ENCODE measurements at places on chromosomes 7 and 10. TPM values are rescaled to one million over a fixed set of nuclear protein-coding genes. Genes with fewer than 3 reads are reported as not detected.

Gene GPC2
- 1.9 TPM for total RNA-seq

DNA sequence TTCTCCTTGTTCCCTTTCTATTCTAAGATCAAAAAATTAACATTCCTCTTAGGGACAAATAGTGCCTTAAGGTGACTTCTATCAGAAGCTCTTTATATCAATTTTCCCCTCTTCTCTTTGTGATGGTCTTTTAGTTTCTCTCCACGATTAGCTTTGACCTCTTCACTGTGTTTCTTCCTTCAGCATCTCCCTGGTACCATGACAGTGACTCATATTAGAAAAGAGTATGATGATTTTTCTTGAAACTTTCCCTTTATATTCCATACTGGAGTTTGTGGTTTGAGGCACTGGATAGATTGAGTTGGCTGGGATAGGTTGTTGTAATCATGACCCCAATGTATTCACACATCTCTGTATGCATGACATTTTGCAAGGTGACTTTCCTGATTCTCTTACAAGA is 335.6 kb upstream of the GLI3 start:
- no peak overlapping the region for H3K4me3 ChIP-seq
- no peak for DNase-seq
- no peaks in the 10 kb centered on the region for H3K36me3 ChIP-seq
- no peak overlapping the region for H3K27ac ChIP-seq

- H3K36me3 ChIP-seq: no peaks in the 10 kb centered on the region
- H3K27me3 ChIP-seq: no peaks in the 10 kb centered on the region
- H3K4me3 ChIP-seq: no peak overlapping the region
- H3K4me1 ChIP-seq: no peaks in the 10 kb centered on the region
- no peak overlapping the region for H3K27ac ChIP-seq
- no peak for DNase-seq
Measured at GRCh38 chr10:80414142-80414895, 6.0 kb downstream of the PRXL2A start.

- H3K4me1 ChIP-seq: no peaks in the 10 kb centered on the region
- H3K27ac ChIP-seq: no peak overlapping the region
- H3K27me3 ChIP-seq: no peaks in the 10 kb centered on the region
- H3K36me3 ChIP-seq: no peaks in the 10 kb centered on the region
- H3K4me3 ChIP-seq: no peak overlapping the region
Measured at GRCh38 chr10:22657566-22658225, 56.7 kb downstream of the PIP4K2A start.

Gene CLRN3
- total RNA-seq: not detected

DNA sequence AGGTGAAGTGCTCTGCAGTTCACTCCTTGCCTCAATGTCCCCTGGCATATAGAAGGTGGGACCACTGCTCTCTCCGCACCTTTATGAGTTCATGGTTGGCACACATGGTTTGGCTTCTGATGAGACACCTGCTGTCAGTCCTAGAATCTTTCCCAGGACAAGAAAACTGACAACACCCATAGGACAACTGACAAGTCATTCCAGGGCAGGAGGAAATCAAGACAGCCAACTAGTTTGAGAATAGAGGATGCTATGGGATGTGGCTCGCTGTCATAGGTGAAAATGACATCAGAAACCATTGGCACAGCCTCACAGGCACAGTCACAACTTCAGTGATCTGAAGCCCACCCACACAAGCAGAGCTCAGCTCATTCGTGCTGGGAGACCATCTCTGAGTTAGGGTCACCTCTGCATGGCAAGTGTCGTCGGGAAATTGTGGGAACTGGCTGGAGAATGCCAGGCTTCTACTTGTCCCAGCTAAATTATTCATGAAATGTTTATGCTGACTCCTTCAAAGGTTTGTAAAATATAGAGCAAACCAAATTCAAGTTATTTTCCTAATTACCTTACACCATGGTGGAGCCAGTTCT is 762.4 kb downstream of the GRID1 start:
- H3K27me3 ChIP-seq: no peaks in the 10 kb centered on the region

Gene LRIT1
- not detected for total RNA-seq

GRCh38 chr10:46299536-46300369 is 13.0 kb downstream of the ANTXRL start:
- H3K4me1 ChIP-seq: no peaks in the 10 kb centered on the region
- H3K27ac ChIP-seq: no peak overlapping the region
- no peak overlapping the region for H3K4me3 ChIP-seq
- no peaks in the 10 kb centered on the region for H3K36me3 ChIP-seq

GRCh38 chr10:79938728-79939406 is 10.0 kb downstream of the SFTPD start:
- H3K4me3 ChIP-seq: no peak overlapping the region
- H3K36me3 ChIP-seq: no peaks in the 10 kb centered on the region
- DNase-seq: peak; percentile 90
- no peaks in the 10 kb centered on the region for H3K27me3 ChIP-seq
- H3K4me1 ChIP-seq: peaks cover 18% of the 10 kb centered on the region
- peak overlapping the region; percentile 61 for H3K27ac ChIP-seq

- H3K4me1 ChIP-seq: peaks cover 70% of the 10 kb centered on the region
- no peaks in the 10 kb centered on the region for H3K36me3 ChIP-seq
- no peak overlapping the region for H3K27ac ChIP-seq
- no peak overlapping the region for H3K4me3 ChIP-seq
Measured at GRCh38 chr7:148709014-148709413, 10.3 kb downstream of the CUL1 start.

GRCh38 chr10:33125522-33126517 is 167.8 kb upstream of the ITGB1 start:
- DNase-seq: peak; percentile 58
- no peak overlapping the region for H3K4me3 ChIP-seq
- no peaks in the 10 kb centered on the region for H3K36me3 ChIP-seq
- peaks cover 12% of the 10 kb centered on the region for H3K4me1 ChIP-seq
- no peak overlapping the region for H3K27ac ChIP-seq

DNA sequence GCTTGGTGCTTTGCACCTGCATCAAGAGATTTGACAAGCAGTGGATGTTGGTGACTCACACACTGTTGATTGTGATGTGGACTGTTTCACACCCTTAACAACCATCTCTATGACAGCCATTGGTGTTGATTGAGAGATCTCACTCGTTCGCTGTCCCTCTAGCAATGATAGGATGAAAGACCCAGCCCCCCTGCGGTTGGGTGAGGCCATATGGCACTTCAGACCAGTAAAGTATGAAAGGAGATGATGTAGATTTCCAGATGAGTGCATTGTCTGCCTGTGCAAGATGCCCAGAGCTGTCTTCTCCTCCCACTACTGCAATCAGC is 138.7 kb upstream of the PRR15 start:
- H3K4me1 ChIP-seq: peaks cover 46% of the 10 kb centered on the region
- H3K36me3 ChIP-seq: no peaks in the 10 kb centered on the region
- H3K4me3 ChIP-seq: peak overlapping the region; percentile 24
- H3K27me3 ChIP-seq: no peaks in the 10 kb centered on the region

GRCh38 chr7:44244282-44244681 is 43.5 kb downstream of the YKT6 start:
- H3K27ac ChIP-seq: no peak overlapping the region
- H3K4me1 ChIP-seq: peaks cover 5% of the 10 kb centered on the region
- peak; percentile 63 for DNase-seq

- no peaks in the 10 kb centered on the region for H3K27me3 ChIP-seq
- H3K27ac ChIP-seq: no peak overlapping the region
- peak; percentile 45 for DNase-seq
Measured at GRCh38 chr7:116315803-116316202, 105.5 kb downstream of the TES start.

DNA sequence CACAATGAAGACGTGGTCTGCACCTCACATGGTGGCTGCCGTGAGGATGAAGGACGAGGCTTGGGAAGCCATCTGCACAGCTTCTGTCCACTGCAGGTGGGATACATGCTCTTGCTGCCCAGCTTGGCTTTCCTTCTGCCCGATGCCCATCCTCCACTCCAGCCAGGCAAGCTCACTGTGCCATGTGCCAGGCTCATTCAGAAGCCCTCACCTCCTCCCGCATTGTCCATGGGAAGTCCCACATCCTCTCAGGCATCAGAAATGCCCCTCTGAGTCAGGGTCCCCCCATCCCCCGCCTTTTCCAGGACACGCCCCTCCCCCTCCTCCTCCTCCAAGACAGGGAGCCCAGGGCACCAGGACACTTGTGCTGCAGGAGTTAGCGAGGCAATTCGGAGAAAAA is 4.6 kb upstream of the NOM1 start:
- H3K27ac ChIP-seq: no peak overlapping the region
- peaks cover 6% of the 10 kb centered on the region for H3K4me1 ChIP-seq
- no peaks in the 10 kb centered on the region for H3K27me3 ChIP-seq
- H3K36me3 ChIP-seq: no peaks in the 10 kb centered on the region

DNA sequence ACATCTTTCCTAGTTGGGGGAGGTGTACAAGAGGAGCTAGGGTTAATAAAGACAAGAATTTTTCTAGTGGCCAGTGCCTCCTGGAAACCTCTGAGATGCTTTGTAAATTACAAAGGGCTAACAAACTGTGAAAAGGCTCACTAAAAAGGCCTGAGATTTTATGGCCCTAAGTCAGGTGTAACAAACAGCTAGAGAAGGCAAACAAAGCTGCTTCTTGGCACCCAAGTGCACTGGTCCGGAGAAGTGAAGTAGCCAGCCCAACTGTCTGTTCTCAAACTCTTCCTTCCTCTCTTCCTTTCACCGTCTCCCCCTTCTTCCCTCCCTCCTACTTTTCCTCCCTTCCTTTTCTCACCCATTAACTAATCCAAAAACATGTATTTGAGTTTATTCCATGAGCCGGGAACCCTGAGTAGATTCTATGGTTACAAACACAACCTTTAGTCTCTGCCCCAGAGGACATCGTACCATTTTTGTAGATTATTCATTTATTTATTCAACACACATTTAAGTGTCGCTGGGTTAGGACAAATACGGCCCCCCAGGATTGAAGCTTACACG is 143.4 kb upstream of the PCGF5 start:
- no peak overlapping the region for H3K27ac ChIP-seq
- no peaks in the 10 kb centered on the region for H3K27me3 ChIP-seq
- H3K36me3 ChIP-seq: no peaks in the 10 kb centered on the region
- no peak for DNase-seq
- H3K4me3 ChIP-seq: no peak overlapping the region
- no peaks in the 10 kb centered on the region for H3K4me1 ChIP-seq

GRCh38 chr7:138773817-138774216 is 24.0 kb upstream of the TMEM213 start:
- no peaks in the 10 kb centered on the region for H3K36me3 ChIP-seq
- H3K4me1 ChIP-seq: no peaks in the 10 kb centered on the region
- no peaks in the 10 kb centered on the region for H3K27me3 ChIP-seq
- H3K27ac ChIP-seq: no peak overlapping the region

Gene LIPK
- total RNA-seq: not detected

DNA sequence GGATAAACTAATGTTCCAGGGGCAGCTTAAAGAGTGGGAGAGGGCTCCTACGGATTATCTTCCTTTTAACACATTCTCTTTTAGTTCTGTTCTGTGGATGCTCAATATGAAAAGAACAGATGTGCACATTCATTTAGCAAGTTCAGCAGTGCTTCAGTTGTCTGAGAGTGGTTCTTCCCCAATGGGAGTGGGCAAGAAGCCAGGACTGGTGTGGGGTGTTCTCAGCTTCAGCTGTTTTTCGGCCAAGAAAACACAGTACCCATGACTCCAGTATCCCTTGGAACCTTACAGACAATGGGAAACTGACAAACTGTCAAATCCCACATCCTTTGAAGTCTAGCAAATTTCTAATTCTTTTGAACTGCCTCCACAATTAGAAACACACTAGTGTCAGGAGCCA is 71.5 kb upstream of the LRRC17 start:
- H3K27ac ChIP-seq: no peak overlapping the region
- no peaks in the 10 kb centered on the region for H3K27me3 ChIP-seq
- H3K4me3 ChIP-seq: no peak overlapping the region
- H3K4me1 ChIP-seq: no peaks in the 10 kb centered on the region
- DNase-seq: no peak

DNA sequence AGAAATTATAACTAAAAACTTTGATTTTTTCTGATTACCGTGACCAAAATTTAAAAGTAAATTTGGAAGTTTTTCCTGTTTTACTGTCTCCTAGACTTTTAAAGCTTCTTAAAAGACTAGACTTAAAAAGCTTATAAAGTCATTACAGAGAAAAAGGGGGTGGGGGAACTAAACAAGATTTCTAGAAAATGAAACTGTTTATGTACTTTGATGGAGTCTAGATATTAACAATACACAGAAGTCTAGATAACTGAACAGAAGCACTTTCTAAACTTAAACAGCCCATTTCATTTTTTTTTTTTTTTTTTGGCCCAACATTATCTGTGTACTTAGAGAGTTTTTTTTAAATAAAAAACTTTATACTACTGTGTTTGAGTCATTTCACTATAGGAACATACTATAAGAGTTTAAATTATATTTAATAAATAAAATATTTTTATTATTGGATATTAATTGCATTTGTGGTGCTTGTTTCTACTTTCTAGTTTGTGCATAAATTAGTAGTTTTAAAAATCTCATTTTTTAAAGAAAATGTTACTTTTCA is 98.5 kb downstream of the PHTF2 start:
- no peaks in the 10 kb centered on the region for H3K27me3 ChIP-seq
- peaks cover 3% of the 10 kb centered on the region for H3K36me3 ChIP-seq
- no peak for DNase-seq
- H3K4me1 ChIP-seq: peaks cover 64% of the 10 kb centered on the region

- no peak overlapping the region for H3K4me3 ChIP-seq
- H3K4me1 ChIP-seq: no peaks in the 10 kb centered on the region
- no peak overlapping the region for H3K27ac ChIP-seq
- DNase-seq: no peak
Measured at GRCh38 chr7:81761031-81761430, 8.8 kb downstream of the HGF start.

- no peak overlapping the region for H3K27ac ChIP-seq
- H3K4me3 ChIP-seq: no peak overlapping the region
- no peaks in the 10 kb centered on the region for H3K27me3 ChIP-seq
- DNase-seq: no peak
- no peaks in the 10 kb centered on the region for H3K36me3 ChIP-seq
Measured at GRCh38 chr10:33826186-33826585, 491.7 kb upstream of the NRP1 start.

DNA sequence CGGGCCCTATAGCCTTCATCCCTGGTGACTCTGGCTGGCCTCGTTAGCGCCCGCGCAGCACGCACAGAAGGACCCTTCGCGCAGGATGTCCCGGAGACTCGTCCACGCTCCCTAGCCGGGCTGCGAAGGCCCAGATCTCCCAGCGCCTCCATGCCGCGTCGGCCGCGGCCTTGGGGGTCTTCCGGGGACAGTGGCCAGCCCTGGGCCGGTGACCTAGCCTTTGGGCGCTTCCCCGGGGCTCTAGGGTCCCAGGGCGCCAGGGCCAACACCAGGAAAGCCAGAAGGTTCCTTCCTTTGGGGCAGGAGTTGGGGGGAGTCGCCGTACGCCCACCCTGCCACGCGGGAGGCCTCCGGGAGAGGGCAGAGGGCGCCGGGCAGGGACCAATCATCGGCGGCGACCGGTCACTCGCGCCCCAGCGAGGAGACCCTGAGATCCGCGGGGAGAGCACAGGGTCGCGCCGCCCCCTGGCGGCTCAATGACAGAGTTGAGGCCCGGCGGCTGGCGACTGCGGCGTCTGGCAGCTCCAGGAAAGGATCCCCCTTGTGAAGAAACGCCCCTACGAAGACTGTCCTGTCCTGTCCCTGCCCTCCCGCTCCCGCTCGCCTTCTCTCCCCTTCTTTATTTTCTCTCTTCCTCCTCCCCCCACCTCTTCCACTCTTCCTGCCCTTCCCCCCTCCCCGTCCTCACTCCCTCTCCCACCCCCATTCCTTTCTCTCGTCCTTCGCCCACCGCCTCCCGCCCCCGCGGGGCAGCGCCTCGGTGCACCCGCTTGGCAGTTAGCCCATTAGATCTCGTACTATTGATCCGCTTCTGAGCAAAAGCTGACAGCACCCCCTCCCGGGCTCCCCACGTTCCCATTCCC is 62.3 kb upstream of the LBX1 start:
- H3K27ac ChIP-seq: no peak overlapping the region
- H3K36me3 ChIP-seq: no peaks in the 10 kb centered on the region
- no peaks in the 10 kb centered on the region for H3K4me1 ChIP-seq
- DNase-seq: peak; percentile 56

Data from Karpas-422 (cell line).